ENCODE measurements at places on chromosomes 1 and 21. TPM values are rescaled to one million over a fixed set of nuclear protein-coding genes. Genes with fewer than 3 reads are reported as not detected.

- no peaks in the 10 kb centered on the region for H3K36me3 ChIP-seq
- peak overlapping the region; percentile 61 for H3K27ac ChIP-seq
Observed at GRCh38 chr21:41765973-41766882, 624 bp downstream of the RIPK4 start.

GRCh38 chr1:52334906-52335528, 31.0 kb downstream of the CC2D1B start:
- H3K27me3 ChIP-seq: no peaks in the 10 kb centered on the region
- no peak overlapping the region for H3K4me3 ChIP-seq
- DNase-seq: no peak
- no peak overlapping the region for H3K27ac ChIP-seq

DNA sequence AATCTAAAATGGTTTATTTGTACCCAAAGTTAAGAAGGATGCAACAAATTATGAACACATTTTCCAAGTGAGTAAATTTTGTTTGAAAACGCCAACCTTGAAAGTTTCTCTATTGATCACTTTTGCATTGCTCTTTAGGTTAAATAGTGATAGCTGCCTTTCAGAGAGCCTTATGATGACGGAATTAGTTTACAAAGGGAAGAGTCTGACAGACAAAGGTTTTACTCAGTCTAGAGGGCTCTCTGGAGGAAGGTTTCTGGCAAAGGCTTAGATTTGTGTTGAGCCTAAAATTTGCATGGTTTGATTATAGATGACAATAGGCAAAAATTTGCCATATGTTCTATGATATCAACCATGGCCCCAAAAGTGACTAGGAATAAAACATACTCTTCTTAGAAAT, 95.9 kb upstream of the RUNX1 start:
- no peak overlapping the region for H3K27ac ChIP-seq
- no peak overlapping the region for H3K4me3 ChIP-seq
- no peaks in the 10 kb centered on the region for H3K4me1 ChIP-seq
- H3K27me3 ChIP-seq: no peaks in the 10 kb centered on the region
- DNase-seq: no peak
- no peaks in the 10 kb centered on the region for H3K36me3 ChIP-seq

The TRIM17 gene
- 4.2 TPM for total RNA-seq

The RASAL2 gene
- total RNA-seq: 40.5 TPM

The S100A1 gene
- total RNA-seq: 45.4 TPM
